ENCODE measurements at places on chromosomes 3 and 15.

DNA sequence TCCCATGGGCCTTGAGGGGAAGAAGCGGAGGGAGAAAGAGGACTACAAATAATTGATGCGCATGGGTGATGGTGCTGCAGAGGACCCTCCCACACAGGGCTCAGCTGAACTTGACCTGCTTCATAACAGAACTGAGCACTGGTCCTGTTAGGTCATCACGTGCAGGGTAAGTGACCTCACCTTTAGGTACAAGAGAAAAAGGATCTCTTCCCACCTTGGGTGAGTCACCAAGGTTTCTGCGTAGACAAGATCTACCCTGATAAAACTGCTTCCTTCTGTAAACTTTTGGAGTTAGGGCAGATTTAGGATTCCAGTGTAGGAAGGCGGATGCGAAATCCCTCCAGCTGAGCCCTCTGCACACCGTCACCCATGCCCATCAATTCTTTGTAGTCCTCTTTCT is 67.1 kb downstream of the FEM1B start:
- no peak for DNase-seq

DNA sequence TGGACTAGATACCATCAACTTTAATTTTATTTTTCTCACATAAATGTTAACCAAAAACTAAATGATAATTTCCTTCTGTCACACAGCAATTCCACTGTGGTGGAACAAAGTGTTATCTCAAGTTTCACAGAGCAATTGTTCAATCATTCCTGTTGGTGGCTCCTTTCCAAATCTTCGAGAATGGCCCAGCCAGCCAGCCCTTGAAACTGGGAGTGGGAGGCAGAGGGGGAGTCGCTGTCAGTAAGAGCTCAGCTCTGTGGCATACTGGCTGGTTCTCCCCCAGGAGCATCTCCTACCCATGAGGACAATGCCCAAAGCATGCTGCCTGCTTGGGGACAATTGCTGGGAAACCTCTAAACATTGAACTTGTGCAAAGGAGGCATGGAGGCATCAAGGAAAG is 47.7 kb downstream of the MECOM start:
- DNase-seq, result no peak

- DNase-seq, result no peak
Observed at GRCh38 chr15:91782221-91782620, 71.3 kb upstream of the SLCO3A1 start.

DNA sequence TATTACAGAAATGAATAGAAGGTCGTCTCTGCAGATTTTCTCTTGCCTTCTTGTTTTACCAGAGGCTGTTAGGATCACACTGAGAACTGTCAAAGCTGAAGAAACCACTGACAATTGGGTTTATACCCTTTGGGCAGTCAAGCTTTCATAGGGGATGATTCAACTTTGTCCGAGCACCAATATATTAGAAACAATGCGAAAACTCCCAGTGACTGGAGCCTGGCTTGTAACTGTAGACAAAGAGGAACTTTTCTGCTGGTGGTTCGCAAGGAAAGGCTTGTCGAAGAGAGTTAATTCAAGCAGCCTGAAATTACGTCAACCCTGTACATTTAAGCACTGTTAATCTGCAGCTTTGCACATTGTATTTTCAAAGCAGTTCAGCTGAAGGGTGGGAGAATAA is 193.2 kb upstream of the ZNF385D start:
- no peak for DNase-seq

DNA sequence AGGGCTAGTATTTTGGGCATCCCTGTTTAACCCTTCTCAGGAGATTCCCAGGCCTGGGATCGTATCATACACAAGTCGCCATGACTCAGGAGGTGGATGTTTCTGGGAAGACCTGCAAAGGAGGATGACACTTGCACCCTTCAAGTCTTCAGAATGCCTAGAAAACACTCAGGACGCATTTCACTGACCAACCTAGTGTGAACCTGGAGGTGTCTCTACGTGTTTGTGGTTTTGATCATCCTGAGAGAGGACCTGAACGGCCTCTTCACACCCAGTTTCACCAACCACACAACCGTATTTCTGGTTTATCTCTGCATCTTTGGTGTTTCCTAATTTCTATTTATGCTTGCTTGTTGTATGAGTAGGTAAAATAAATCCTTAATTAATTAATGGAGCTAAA is 2.8 kb upstream of the CLDND1 start:
- DNase-seq, result no peak

GRCh38 chr15:44574734-44575133 is 37.8 kb downstream of the EIF3J start:
- DNase-seq, result no peak

GRCh38 chr15:62565634-62566026 is 400.5 kb upstream of the C2CD4B start:
- no peak for DNase-seq

DNA sequence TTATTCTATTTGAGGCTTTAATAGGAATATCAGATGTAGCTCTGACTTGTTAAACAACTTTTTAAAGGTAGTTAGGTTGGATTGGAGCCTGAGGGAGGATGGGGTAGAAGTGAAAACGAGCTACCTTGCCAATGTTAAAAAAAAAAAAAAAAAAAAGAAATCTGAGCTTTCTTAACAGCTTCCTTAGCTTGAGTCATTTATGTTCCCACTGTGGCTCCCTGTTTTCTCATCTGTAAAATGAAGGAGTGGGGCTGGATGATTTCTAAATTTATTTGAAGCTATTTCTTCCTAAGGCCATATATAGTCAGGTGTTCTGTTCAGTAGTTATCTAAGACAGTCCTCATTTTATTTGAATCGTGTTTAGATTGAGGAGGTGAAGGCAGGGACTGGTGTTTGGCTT is 105.7 kb downstream of the EDEM1 start:
- no peak for DNase-seq

All from hematopoietic multipotent progenitor cell treated with erythropoietin and hydrocortisone succinate and interleukin-3 and kit ligand, for 15 days (in vitro differentiated cells).